Ascending aorta (tissue), 2 donors: ENCODE measurements at places on chromosomes 3 and 15.

DNA sequence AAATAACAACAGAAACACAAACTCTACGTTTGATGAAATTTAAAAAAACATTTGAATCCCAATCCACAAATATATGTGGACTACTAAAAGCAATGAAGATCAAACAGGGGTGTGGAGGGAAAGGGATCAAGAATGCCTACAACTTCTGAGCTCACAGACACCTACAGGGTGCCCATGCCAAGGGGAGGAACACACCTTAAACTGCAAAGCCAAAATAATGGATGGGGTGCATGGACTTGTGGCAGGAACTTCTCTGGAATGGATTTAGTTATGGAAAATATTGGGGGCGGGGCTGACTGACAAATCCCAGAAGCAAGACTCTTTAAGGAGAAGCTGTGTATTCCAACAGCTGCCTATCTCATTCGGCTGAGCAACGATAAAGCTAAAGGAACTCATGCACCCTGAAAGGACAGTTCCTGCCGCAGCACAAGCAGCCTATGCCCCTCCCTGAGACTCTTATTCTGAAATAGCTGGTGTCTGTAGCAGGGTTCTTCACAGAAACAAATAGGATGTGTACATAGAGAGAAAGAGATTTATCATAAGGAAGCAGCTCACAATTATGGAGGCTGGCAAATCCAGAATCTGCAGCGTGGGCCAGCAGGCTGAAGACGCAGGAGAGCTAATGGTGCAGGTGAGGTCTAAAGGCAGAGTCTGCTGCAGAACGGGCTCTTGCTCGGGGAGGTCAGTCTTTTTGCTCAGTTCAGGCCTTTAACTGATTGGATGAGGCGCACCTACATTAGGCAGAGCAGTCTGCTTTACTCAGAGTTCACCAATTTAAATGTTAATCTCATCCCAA is 24.5 kb upstream of the PLA2G4D start:
- H3K36me3 ChIP-seq: no peaks in the 10 kb centered on the region
- H3K27me3 ChIP-seq: no peaks in the 10 kb centered on the region
- no peak for DNase-seq
- no peaks in the 10 kb centered on the region for H3K4me1 ChIP-seq

- no peaks in the 10 kb centered on the region for H3K27me3 ChIP-seq
- no peak for DNase-seq
- peaks cover 12% of the 10 kb centered on the region for H3K4me1 ChIP-seq
- peaks cover 29% of the 10 kb centered on the region for H3K36me3 ChIP-seq
Observed at GRCh38 chr3:37149257-37149656, 25.1 kb downstream of the LRRFIP2 start.

DNA sequence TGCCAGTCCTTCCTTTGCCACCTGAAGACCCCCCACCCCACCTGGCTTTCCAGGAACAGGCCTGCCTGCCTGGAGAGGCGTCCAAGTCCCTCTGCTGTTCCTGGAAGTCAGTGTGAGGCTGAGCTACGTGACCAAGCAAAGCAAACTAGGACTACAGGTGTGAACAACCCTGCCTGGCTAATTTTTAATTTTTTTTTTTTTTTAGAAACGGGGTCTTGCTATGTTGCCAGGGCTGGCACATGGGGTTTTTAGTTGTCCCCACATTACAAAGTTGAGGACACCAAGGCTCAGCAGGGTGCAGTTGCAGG is 17.4 kb downstream of the HEMK1 start:
- H3K27ac ChIP-seq: no peak overlapping the region
- H3K4me1 ChIP-seq: no peaks in the 10 kb centered on the region
- H3K36me3 ChIP-seq: no peaks in the 10 kb centered on the region
- no peak overlapping the region for H3K4me3 ChIP-seq
- no peak for DNase-seq

DNA sequence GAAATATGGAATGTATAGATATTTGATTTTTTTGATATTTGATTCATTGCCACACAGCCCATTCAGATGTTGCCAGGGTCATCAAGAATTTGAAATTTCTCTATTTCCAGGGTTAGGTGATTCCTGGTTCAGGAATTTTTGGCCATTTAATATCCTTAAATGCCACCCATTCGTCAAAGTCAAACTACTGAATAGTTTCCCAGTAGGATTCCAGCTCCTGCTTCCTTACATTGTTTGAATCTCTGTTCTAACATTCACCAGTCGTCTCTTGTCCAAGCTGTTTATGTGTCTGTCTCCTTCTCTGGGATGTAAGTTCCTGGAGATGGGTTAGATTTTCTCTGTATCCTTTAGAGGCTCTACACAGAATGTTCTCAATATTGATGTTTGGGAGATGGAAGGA is 124.9 kb upstream of the TLE3 start:
- H3K27ac ChIP-seq: no peak overlapping the region
- no peak overlapping the region for H3K4me3 ChIP-seq
- no peaks in the 10 kb centered on the region for H3K27me3 ChIP-seq
- DNase-seq: no peak

GRCh38 chr15:95121191-95121590 is 889.8 kb downstream of the MCTP2 start:
- H3K4me3 ChIP-seq: no peak overlapping the region
- no peaks in the 10 kb centered on the region for H3K4me1 ChIP-seq
- no peak overlapping the region for H3K27ac ChIP-seq
- H3K27me3 ChIP-seq: no peaks in the 10 kb centered on the region
- H3K36me3 ChIP-seq: no peaks in the 10 kb centered on the region

- no peak overlapping the region for H3K4me3 ChIP-seq
- no peaks in the 10 kb centered on the region for H3K36me3 ChIP-seq
- DNase-seq: no peak
Observed at GRCh38 chr15:90654233-90655136, 62.7 kb upstream of the BLM start.

DNA sequence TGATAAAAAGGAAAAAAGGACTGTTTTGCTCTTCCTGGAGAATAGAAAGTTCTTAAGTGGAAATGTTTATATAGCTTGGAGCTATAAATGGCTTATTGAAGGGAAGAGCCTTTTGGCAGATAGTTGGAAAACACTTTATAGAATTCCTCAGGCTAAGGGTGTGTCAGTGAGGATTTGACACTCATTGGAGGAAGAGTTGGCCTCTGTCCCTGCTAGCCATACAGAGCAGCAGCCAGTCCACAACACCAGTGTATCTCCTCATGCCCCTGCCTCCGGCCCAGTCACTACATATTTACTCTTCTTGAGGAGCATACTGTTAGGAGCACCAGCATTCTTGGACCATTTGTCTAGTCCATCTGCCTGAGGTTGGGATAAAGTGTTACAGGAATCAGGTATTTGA is 36.2 kb downstream of the KLHL18 start:
- no peak for DNase-seq
- no peaks in the 10 kb centered on the region for H3K4me1 ChIP-seq
- H3K27ac ChIP-seq: no peak overlapping the region
- no peaks in the 10 kb centered on the region for H3K27me3 ChIP-seq

DNA sequence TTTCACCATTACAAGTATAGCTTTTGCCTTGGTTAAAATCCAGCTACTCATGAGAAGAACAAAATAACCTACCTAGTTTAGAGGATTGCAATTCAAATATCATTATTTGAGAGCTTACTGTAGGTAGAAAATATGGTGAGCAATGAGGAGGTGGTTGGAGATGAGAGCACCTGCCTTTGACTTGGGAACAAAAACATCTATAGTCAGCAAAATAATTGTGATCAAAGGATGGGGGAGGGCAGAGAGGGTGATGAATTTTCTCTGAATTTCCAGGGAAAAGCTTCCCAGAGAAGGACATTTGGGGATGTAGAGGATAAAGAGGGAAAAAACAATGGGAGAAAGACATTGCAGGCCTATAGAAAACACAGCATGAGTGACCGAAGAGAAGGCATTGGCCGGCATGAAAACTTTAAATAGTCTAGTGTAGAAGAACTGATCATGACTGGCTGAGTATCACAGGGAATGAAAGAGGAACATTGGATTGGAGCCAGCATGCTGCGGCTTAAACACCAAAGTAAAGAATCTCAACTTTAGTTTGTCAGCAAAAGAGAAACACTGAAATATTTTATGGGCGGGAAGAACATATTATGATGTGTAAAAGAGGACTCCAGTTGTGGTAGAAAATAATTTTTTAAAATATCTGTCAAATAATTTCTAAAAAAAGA is 581.3 kb downstream of the UNC13C start:
- no peaks in the 10 kb centered on the region for H3K27me3 ChIP-seq
- no peak overlapping the region for H3K27ac ChIP-seq
- no peaks in the 10 kb centered on the region for H3K36me3 ChIP-seq

DNA sequence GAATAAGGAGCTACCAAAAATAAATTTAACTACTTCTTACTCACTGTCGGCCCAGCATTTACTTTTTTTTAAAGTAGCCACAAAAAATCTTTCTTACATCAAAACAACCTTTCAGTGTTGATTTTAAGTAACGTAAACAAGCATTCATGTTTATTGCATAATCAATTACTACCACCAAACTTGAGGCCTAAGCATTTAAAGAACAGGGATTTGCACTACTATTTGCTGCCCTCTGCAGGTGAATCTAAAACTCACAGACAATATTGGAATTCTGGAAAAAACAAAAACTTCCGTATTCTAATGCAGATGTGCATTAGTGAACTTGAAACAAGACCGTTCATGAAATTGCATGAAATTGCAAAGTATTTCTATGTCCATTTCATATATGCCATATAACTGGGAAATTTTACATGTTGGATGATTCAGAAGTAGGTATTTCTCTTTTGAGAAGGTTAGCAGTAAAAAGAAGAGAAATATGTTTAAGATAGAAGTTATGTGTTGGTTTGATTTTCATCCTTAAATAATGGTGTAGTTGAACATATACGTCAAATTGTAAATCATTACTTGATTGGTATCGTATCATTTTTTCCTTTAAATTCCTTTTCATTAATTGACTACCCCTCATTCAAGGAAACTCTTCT is 55.6 kb downstream of the CGGBP1 start:
- no peaks in the 10 kb centered on the region for H3K36me3 ChIP-seq
- no peaks in the 10 kb centered on the region for H3K4me1 ChIP-seq
- DNase-seq: no peak
- no peak overlapping the region for H3K4me3 ChIP-seq

DNA sequence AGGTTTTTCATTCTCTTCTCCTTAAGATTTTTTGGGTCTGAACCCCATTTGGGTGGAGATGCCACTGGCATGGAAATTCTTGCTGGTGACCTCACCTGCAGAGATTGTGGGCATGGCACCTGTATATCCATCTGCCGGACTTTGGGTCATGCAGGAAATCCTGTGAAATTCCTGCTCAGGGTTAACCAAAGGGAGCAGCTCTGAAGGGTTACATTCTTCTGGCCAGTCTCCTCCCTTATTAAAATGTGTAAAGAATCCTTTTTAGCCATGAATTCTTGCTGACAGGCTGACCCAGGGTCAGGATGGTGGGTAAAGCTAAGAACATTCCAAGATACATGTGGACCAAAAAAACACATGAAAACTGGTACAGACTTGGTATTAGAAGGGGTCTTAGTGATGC is 27.4 kb downstream of the ARHGEF26 start:
- H3K4me1 ChIP-seq: no peaks in the 10 kb centered on the region
- no peaks in the 10 kb centered on the region for H3K27me3 ChIP-seq
- DNase-seq: no peak
- H3K36me3 ChIP-seq: peaks cover 14% of the 10 kb centered on the region

- no peak for DNase-seq
- H3K4me3 ChIP-seq: no peak overlapping the region
- H3K27me3 ChIP-seq: no peaks in the 10 kb centered on the region
- H3K36me3 ChIP-seq: no peaks in the 10 kb centered on the region
Observed at GRCh38 chr3:29721789-29722188, 440.9 kb downstream of the RBMS3 start.

DNA sequence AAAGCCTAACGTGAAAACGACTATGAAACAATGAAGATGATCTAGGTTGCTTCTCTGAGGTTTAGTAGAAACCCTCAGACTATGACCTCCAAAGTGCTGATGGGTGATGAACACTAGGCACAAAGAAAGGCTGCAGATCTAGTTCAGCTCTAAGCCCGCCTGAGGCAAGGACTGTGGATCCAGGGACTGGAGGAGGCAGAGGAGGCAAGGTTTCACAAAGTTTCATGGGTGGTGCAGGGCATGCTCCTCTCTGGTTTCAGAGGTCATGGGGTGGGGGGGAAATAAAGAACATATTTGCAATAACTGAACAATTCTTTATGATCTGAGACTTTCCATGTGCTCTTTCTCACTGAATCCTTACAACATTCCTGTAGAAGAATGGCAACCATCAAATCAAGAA is 679.2 kb downstream of the NTRK3 start:
- no peaks in the 10 kb centered on the region for H3K27me3 ChIP-seq
- H3K27ac ChIP-seq: no peak overlapping the region
- no peaks in the 10 kb centered on the region for H3K4me1 ChIP-seq
- no peak for DNase-seq

- no peaks in the 10 kb centered on the region for H3K4me1 ChIP-seq
- H3K27ac ChIP-seq: no peak overlapping the region
- H3K27me3 ChIP-seq: no peaks in the 10 kb centered on the region
- no peak overlapping the region for H3K4me3 ChIP-seq
Observed at GRCh38 chr3:182947888-182948287, 32.5 kb downstream of the DCUN1D1 start.

DNA sequence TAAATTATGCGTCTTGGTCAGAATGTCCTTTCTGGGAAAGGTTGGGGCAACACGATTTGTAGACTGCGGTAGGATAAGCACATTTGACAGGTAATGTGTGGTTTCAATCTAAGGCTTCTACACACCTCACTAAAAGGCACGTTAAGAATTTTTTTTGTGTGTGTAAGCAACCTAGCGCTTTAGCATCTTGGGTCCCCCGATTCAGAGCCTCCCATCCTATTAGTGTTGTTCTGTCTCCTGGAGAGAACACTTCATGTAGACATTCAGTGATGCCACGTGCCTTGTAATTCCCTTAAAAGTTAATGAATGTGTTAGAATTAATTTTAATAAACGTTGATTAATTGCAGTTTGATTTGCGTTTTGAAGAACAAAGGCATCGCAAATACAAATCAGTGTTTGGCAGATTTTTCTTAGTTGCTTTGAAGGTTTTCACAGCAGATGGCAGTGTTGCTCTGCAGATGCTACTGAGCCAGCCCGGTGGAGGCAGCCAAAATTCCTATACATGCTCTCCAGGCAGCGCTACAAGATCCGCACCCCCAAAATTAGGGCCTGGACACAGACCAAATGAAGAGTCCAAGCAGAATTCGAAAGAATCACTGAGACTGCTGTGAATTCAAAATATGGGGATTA is 63.5 kb downstream of the OTOL1 start:
- no peak overlapping the region for H3K4me3 ChIP-seq
- H3K4me1 ChIP-seq: no peaks in the 10 kb centered on the region
- no peak for DNase-seq

DNA sequence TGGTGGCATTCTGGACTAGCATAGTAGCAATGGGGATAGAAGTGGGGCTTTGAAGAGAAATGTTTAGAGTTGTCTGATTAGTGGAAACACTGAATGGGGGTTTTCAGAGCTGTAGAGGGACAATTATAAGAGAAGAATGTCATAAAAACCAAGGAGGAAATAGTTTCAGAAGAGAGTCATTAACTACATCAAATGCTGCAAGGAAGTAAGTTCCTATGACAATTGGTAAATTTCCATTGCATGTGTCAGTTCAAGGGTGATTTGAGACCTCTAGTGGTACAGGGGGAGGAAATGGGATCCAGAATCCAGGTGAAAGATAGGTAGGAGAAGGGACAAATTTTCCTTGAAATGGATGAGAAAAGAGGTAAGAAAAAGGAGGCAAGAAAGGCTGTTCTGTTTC is 68.3 kb upstream of the TBC1D5 start:
- no peaks in the 10 kb centered on the region for H3K27me3 ChIP-seq
- DNase-seq: no peak

GRCh38 chr3:7025581-7026300 is 164.8 kb downstream of the GRM7 start:
- DNase-seq: no peak
- H3K36me3 ChIP-seq: no peaks in the 10 kb centered on the region
- no peaks in the 10 kb centered on the region for H3K4me1 ChIP-seq
- H3K4me3 ChIP-seq: no peak overlapping the region

- no peaks in the 10 kb centered on the region for H3K27me3 ChIP-seq
- H3K27ac ChIP-seq: peak overlapping the region; percentile 81
- H3K4me3 ChIP-seq: no peak overlapping the region
- no peak for DNase-seq
Observed at GRCh38 chr15:64856429-64857145, 14.9 kb downstream of the PLEKHO2 start.
